C1 segment of cervical spinal cord (tissue), 14 donors: ENCODE measurements at places on chromosomes 6 and 20.

- DNase-seq, result no peak
Observed at GRCh38 chr6:151186306-151186705, 53.5 kb upstream of the AKAP12 start.

- no peak for DNase-seq
Observed at GRCh38 chr20:61804752-61805295, 260.9 kb downstream of the TAF4 start.

DNA sequence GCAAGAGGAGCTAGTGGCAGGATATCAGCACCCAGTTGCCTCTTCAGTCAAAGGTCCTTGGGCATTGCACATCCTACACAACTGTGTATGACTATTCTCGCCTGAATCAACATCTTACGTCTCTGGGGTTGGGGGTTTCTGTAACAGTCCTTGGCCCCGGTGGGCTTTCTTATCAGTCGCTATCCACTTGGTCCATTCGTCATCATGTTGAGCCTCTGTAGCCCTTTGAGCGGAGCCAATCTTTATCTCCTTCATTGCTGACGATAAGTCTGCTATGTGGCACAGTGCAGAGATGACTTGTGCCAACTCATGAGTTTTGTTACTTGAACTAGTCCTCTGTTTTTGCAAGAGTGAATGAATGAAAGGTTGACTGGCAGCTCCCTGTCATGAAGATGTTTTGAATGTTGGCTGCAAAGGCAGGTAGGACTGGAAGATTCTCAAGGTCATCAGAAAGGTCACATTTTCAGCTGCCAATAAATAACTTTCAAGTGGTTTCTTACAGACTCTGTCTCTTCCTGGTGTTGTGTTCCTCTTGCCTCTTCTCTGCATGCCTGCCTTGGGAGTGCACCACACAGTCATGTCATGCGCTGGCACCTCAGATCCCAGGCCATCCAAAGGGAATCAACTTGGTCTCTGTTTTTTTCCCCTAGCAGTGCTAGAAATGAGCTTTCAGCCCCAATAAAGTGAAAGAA lies 238.9 kb downstream of the SLC24A3 start:
- no peak for DNase-seq

- no peak for DNase-seq
Observed at GRCh38 chr6:14645221-14645620, 527.6 kb downstream of the CD83 start.

GRCh38 chr20:35003211-35004031 lies 47.8 kb downstream of the MYH7B start:
- DNase-seq, result no peak

DNA sequence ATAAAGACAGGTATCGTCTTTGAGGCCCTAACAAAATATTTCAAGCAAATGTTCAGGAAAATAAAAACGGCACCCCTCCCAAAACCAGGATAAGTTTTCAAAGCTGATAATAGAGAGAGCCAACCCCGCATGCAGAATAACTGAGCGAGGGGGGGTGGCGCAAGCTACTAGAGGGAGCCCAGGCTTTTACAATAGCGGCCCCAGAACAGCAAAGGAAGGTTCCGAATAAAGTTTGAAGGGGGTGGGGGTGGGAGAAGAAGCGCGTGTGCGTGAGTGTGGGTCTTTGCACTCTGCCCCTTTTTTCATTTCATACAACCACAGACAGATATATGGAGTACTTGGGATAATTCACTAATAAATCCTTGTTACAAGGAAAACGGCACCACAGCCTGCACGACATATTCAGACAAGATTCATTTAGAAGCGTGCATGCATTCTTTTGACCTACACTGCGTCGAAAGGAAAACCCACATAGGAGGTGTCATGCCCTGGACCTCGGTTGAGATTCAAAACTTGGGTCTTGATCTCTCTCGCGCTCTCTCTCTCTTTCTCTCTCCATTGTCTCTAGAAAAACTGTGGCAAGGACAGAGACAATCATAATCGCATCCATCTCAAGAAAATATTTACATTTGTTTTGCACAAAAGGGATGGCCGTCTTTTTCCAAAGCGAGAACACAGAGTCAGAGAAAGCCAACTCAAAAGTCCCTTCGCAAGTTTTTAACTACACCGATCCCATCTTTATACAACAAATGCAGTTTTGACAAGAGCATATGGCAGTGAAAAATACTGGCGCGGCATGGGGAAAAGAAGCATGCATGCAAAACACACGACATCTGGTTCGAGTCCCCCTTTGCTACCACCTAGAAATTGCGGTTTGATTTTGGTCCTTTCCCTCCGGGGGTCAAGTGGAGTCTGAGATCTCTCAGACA lies 1.6 kb downstream of the OLIG3 start:
- DNase-seq, result no peak

DNA sequence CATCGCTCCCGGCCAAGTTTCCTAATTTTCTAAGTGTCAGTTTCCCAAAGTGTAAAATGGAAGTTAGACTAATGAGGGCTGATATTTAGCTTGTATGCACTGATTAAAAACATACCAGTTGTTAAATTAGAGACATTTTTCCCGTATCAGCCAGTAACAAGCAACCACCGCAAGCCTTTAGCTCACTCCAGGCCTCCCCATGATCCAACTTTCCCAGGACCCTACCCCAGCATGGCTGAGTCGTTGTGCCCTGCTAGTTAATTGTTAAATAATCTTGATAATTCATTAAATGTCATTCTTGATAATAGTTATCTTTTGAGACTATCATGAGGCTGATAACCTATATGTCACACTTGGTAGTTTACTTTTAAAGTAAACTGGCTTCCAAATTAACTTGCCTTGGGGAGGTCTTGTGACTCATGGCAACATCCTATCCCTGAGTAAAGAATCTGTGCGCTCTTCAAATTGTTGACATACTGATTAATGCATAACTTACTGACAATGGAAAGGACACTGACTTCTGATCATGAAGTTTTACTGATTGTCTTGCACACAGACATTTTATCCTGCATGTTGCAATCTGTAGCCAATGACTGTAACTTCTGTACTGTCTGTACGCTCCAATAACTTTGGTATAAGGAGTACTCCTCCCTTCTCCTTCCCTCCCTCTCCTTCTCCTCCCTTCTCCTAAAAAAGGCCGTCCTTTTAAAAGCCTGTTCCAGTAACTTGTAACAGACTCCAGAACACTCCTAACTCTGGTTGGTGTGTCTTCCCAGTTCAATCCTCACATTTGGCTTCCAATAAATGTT lies 6.3 kb upstream of the GTF3C6 start:
- no peak for DNase-seq

DNA sequence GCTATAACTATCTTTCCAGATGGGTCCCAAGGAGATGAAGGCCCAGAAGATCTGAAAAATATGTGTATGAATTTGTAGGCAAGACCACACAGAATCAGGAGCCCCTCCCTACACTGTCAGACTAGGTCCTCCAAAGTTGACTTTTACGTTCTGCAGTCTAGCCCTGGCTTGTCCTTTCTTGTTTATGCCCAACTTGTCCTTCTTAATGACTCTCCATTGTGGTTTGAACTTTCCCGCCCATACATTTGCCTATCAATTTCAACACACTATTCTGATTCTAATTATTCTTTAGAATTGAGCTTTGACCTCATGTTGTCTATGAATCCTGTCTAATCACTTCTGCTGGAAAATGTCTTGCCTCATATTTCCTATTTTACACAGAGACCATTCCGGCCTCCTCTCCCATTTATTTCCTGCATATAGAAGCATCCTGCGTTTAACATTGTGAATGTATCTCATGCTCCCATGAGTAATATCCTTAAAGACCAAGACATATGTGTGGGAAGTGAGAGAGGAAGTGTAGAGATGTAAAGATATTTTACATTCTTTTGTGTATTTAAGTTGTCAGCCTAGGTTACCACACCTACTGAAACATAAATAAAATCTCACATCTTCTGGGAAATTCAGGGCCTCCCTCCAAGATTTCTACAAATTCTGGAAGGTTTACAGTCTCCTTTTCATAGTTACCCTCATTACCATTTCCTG lies 348.3 kb downstream of the BCKDHB start:
- DNase-seq, result no peak

DNA sequence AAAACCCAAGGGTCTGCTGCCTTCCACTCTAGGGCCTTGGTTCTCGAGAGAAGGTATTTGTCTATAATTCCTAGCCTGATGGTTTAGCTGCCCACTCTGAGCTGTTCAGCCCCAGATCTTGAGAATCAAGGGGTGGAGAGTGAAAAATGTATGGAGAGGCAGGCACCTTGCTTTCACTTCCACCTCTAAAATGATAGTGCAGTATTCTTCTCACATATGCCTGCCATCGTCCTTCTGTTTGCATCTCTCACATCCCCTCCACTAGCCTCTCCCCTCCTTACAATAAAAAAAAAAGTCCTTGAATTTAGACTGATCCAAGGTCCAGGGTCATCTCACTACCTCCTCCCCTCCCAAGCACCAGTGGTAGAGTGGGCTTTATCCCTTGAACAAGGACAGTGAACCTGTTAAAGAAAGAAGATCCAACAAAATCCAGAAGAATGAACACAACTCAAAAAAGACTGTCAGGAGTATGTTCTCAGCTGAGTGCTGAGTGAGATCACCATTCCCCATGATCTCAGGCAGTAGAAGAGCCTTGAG lies 104.2 kb downstream of the HIVEP1 start:
- DNase-seq, result no peak

GRCh38 chr6:27770724-27771123 lies 141.5 kb downstream of the OR2B2 start:
- DNase-seq, result no peak

- DNase-seq, result no peak
Observed at GRCh38 chr6:5751525-5752390, 255.0 kb downstream of the NRN1 start.

DNA sequence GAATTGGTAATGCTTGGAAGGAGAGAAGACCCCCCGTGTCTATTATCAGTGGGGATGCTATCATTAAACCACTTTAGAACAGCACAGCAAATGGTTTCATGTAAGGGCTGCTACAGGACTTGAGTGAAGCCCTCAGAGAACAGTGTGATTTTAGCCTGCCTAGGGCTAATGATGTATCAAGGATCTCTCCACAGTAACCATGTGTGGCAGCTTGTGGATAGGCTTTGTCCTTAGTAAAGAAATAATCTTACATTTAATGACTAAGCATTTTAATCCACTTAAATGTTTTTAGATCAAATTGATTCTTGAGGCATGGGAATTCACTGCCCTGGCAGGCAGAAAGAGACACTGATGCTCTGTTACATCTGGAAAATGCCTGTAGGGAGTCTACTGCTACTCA lies 495.1 kb downstream of the NKAIN2 start:
- DNase-seq, result no peak

- DNase-seq, result no peak
Observed at GRCh38 chr6:155436981-155437749, 18.5 kb downstream of the NOX3 start.

DNA sequence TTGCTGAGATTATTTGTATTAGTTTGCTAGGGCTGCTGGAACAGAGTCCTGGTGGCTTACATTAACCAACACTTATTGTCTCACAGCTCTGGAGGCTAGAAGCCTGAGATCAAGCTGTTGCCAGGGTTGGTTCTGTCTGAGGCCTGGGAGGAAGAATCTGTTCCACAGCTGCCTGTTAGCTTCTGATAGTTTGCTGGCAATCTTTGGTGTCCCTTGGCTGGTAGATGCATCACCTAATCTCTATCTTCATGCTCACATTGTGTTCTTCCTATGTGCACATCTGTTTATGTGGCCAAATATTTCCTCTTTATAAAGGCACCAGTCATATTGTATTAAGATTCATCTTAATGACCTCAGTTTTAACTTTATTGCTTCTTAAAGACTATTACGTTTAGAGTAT lies 19.5 kb downstream of the SF3B5 start:
- DNase-seq, result no peak

DNA sequence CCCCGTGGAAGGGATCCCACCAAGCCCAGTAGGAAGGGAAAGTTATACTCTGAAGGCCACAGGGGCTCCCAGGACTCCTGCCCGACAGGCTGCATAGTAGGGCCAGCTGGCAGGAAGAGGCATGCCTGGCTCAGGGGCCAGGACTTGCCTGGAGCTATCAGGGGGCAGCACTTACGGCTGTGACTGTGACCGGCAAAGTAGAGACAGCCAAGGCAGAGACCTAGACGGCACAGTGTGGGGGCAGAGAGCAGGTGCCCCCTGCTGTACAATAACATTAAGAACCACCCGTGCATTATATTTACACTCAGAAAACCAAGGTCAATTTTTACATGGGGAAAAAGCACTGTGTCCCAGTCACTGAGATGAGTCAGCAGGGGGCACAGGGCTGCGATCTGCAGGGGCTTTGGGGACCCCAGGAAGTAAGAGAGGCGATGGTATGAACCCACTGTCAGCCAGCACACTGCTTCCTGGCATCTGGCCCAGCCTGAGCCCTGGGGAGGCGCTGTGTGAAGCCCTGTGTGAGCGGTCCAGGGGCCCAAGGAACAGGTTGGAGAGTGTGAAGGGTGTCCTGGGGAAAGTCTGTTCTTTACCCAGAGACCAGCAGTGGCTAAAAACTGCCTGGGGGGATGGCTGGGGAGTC lies 9.9 kb downstream of the CCDC167 start:
- DNase-seq, result no peak

DNA sequence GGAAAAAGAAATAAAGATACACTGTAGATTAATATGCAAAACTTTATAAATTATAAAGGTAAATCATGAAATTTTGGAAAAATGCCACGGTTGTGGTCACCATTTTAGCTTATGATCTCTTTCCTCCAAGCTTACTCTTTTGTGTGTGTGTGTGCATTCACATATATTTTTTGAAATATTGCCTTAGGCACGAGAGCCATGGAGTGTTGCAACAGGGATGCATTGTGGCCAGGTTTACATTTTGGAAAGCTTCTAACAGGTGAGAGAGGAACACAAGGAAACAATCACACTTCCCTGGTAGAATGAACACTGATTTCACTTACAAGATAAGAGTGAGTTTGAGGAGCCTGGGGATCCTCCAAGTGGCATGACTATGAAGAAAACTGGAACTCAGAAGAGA lies 214.5 kb upstream of the TENT5A start:
- no peak for DNase-seq

GRCh38 chr6:50891290-50891689 lies 72.6 kb downstream of the TFAP2B start:
- DNase-seq, result no peak

- DNase-seq, result no peak
Observed at GRCh38 chr6:130359736-130360135, 6.1 kb upstream of the TMEM200A start.

- DNase-seq, result no peak
Observed at GRCh38 chr20:14634665-14635064, 297.3 kb upstream of the FLRT3 start.

- no peak for DNase-seq
Observed at GRCh38 chr6:146984251-146984924, 219.8 kb upstream of the STXBP5 start.

DNA sequence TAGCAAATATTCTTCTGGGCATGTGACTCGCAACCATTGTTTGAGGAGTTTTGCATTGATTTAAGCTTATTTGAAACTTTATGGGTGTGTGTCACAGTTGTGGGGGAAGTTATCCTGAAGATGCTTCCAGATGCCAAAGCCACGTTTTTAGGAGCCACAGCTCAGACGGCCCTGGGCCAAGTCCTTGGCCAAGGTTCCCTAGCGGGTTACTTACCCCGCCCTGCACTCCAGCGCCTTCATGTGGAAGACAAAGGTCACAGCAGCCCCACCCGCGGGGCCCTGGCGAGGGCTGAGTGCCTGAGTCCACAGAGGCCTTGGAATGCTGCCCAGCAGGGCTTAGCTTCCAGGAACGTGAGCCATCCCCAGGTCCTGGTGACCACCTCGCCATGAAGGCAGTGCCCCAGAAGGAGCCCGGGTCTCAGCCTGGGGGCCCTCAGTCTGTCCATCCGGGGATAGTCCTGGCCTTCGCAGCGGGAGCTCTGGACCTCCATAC lies 308.3 kb downstream of the CDH4 start:
- DNase-seq, result no peak
